ENCODE measurements at places on chromosomes 5 and 9.

GRCh38 chr5:180161420-180162303 is 47.3 kb downstream of the RASGEF1C start:
- DNase-seq: no peak

GRCh38 chr5:42962124-42962523 is 78.0 kb downstream of the ANXA2R start:
- no peak for DNase-seq

DNA sequence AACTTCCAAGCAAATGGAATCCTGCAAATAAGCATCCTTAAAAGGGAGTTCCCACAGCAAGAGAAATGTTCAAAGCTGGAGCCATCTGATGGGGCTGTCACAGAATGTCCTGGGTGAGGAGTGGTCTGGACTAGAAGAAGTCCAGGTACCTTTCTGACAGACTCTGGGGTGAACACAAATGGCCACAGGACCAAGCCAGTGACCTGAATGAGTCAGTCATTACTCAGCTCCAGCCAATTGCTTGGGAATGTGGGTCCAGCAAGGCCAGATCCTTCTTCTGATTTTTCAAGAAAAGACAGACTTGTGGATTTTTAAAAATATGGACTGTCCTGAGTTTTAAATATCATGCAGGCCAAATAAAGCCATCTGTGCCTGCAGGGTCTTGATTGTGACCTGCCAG is 30.1 kb downstream of the GALNT10 start:
- DNase-seq: no peak

DNA sequence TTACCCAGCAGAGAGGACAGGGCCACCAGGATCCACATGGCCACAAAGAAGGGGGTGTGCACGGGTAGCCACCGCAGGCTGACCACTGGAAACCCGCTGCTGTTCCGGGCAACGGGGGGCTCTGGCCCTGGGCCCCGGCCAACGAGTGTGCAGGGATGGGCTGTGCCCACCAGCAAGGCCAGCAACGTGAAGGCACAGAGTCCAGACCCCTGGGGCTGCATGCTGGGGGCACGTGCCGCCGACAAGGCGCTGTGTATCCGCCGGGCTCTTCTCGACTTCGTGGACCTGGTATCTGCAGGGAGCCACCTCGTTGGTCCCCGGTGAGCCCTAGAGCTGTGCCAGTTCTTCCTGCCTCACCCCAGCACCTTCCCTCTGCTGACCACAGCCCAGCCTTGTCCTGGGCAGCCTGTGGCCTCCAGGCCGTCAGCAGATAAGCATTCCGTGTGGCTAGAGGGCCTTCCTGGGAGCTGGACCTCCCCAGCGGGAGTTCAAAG is 42.2 kb upstream of the CEP72 start:
- DNase-seq: no peak

DNA sequence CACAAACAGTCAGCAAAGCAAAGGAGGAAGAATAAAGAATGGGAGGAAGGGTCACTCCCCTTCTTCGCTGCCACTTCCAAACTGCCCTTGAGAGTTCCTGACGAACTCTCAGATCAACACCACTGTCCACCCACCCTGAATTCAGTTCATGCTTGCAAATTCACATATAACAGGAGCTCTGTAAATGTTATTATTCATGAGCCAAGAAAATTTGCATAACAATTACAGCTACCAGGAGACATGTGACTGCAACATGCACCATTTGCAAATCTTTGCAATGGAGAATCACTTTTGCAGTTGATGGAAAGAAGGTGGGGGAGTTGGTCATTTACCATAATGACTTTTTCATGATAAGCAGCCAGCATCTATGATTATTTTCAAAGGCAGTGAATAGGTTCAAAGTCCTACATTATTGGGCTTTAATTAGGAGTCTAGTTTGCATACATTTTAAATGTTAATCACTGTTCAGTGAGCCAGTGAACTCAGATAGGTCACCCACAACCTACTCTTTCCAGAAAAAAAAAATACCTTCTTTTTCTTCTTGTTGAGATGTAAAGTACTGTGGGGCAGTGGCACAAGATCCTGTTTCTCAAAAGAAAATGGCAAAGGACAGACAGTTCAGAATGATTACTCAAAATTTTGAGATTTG is 149.7 kb downstream of the CAAP1 start:
- no peak for DNase-seq

- no peak for DNase-seq
These were observed 24.0 kb downstream of the HSD17B4 start for GRCh38 chr5:119476341-119476740.

DNA sequence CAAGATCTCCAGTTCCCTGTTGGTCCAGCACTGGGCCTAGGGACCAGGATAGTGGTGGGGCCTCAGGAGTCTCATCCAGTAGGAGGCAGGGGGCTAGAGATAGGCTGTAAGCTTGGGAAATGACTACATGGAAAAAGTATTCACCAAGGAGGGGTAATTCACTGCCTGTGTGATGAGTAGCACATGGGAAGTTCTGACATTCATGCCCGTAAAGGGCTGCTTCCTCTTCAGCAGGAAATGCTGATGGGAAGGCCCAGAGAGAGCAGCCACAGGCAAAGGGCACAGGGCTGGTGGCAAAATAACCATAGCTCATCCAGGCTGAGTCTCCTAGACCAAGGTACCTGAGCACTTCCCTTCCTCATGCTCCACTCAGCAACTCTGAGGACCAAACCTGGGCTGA is 23.1 kb upstream of the FRRS1L start:
- DNase-seq: no peak

DNA sequence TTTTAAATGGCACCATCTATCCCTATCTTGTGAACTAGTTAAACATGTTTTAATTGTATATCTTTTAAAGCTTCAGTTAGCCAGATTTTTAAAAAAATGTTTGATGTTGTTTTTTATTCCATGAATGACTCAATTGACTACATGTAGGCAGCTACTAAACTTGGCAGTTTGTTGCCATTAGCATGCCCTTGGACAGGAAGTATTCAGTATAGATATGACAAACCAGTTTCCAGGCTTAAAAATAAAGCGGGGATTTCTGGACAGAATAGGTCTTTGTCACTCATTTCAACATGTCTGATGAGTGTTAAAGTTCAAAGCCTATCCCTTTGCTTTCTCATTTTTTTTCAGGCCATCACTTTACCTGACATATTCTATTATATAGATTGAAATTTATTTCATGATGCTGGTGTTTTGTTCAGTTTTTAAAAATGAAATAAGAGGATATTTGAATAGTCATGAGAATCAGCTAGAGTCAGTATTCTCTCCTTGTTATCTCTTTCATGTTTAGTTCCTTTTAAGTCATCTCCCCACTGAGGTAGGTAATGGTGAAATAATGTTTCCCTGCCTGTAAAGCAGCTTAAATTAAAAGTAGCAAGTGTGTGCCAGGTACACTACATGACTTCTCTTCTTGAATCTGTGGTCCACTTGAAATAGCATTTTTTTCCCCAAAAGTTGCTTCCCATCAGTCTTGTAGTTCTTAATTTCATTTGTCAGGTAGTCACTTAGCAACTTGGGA is 11.9 kb downstream of the TNFAIP8 start:
- no peak for DNase-seq

DNA sequence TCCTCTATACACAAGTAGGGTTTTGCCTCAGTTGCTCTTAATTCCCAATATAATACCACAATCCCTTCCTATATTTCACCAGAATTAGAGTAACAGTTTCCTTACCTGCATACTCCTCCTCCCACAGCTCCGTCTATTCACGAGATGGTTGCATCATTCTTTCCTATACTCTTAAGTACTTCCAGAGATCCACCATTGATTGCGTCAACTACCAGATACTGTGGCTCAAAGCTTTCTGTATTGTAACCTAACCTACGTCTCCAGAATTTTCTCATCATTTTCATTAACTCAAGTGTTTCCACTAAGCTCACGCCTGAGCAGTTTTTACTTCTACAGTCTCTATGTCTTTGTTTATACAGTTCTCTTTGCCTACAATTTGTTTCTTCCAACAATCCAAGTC is 31.2 kb upstream of the MINAR2 start:
- no peak for DNase-seq

DNA sequence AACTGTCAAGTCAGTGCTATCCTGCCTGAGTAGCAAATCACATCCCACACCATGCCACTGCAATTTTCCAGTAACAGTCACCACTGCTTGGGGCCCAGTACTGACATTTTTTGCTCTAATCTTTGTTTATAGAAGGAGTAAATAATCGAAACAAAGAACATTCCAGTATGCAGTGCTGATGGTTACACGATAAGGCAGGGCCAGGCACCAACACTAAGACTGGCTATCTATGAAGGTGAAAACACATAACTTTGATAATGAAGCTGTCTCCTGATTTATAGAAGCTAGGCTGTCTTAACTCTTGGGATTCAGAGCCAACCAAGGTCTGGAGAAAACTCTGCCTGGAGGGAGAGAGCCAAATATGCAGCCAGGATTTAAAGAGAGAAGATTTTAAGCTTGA is 365.3 kb downstream of the BNC2 start:
- DNase-seq: no peak

GRCh38 chr5:33330426-33330825 is 110.3 kb upstream of the TARS1 start:
- no peak for DNase-seq

GRCh38 chr9:12425878-12426864 is 267.0 kb upstream of the TYRP1 start:
- no peak for DNase-seq

DNA sequence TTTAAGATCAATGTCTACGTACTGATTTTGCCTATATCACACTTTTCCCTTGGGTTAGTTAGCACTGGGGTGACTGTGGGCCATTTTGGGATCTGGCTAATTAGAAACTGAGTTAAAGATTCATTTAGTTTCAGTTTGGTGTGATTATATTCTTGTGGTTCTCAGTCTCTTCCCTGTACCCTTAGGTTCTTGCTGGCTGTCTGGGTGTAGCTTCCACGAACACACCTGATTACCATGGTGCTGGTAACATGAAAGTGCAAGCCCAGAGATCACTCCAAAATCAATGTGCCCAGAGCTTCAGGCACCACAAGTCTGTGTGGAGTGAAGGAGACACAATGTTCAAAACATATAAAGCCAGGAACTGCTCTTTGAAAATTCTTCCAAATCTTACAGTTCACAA is 248.1 kb downstream of the PDE4D start:
- no peak for DNase-seq

DNA sequence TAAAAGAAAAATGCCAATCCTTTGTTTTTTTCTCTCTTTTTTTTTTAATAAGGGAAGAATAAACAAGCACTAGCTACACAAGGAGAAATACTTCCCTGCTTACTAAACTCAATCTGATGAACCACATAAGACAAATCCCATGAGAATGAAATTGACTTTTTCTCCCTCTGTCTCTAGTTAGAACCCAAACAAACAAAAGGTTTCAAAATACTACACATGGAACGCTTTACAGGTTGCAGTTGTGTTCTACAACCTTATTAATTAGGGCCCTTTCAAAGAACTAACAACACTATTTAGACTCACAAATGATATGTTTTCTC is 124.5 kb downstream of the PDE4D start:
- no peak for DNase-seq

DNA sequence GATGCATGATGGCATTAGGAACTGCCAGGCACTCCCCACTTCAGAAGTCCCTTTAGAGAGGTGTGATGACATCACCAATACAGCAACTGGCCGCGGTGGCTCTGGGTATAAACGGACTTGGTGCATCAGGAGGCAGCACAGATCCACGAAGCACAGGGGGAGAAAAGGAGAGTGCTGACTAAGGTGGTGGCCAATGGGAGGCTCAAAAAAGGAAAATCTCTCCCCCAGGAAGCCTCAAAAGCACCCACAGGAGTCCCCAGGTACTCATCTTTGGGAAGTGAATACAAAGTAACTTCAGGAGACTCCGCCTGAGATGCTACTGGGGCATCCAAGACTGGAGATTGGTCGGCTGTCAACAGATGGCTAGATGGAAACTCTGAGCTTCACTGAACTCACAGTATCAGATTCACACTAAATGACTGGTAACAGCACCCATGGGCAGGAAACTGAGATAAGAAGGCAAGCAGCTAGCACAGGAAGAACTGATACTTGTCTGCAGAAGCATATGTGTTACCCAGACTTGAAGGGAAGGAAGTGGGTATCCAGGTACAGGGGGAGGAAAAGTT is 7.6 kb downstream of the TTC39B start:
- no peak for DNase-seq

DNA sequence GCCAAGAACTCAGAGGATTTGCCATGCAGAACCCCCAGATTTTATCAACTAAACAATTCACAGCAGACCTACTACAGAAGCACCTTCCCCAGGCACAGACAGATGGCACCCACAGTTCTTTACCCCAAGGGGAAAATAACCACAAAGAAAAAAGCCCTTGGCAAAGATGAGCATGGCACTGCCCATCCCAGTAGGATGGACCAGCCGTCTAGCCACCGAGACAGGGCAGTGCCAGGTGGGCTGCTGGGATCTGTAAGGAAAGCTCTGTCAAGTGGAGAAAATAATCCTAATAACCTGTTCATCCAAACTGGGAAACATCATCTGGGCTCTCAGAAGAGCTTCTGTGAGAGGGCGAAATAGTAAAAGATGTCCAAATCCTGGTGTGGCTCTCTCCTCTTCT is 130.0 kb downstream of the COL23A1 start:
- DNase-seq: no peak

DNA sequence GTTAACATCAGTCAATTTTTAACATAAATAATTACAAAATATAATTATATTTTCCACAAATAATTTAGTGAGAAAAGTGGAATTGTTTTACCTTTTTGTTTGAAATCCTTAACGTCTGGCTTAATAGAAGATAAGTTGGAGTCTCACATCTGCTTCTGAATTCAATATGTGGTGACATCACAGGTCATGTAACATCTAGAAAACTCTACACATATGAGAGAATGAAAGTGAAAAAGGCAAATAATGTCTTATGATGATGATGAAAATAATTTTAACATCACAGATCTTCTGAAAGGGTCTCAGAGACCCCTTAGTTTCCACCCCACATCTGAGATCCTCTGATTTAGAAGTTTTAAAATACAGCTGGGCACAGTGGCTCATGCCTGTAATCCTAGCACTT is 81.5 kb downstream of the PRKACG start:
- no peak for DNase-seq

DNA sequence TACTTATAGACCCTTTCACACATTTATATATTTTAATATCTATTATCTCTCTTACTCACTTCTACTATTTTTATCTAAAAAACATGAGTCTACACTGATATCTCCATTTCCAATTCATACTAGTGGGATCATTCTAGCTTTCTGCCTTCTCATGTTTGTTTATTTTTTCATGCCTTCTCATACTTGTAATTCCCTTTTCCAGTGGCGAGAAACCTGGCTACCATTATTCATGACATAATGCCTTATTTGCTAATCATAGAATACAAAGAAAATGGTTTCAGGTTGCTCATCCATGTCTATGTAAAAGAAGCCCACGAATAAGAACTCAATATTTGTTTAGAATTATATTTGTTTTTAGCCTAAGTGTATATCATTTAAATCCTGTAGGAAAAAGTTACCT is 232.7 kb upstream of the ACTBL2 start:
- DNase-seq: no peak

- DNase-seq: no peak
These were observed 12.6 kb upstream of the C5orf58 start for GRCh38 chr5:170220191-170220590.

- no peak for DNase-seq
These were observed 668 bp downstream of the ETF1 start for GRCh38 chr5:138542180-138542955.
